ENCODE measurements at places on chromosomes 6 and 20. TPM values are rescaled to one million over a fixed set of nuclear protein-coding genes. Genes with fewer than 3 reads are reported as not detected.

The CST5 gene
- total RNA-seq: not detected

The PBOV1 gene
- not detected for total RNA-seq

The GINS1 gene
- total RNA-seq: 22.4 TPM

The FOXS1 gene
- not detected for total RNA-seq

The CASS4 gene
- total RNA-seq: 6.9 TPM

The BTN1A1 gene
- not detected for total RNA-seq

The BEND3 gene
- 2.4 TPM for total RNA-seq

The SMIM28 gene
- not detected for total RNA-seq

The MUC21 gene
- total RNA-seq: not detected

The TNFRSF6B gene
- total RNA-seq: 1.0 TPM

The PRDM13 gene
- not detected for total RNA-seq

The TMEM74B gene
- total RNA-seq: 0.60 TPM

The VAPB gene
- 55.3 TPM for total RNA-seq

The C6orf163 gene
- 2.7 TPM for total RNA-seq

The HCK gene
- total RNA-seq: 0.50 TPM

The FKBP1A gene
- 228 TPM for total RNA-seq

The LY6G6F gene
- total RNA-seq: not detected

The ABHD16B gene
- 0.22 TPM for total RNA-seq

The SDHAF4 gene
- total RNA-seq: 13.6 TPM

The TAGAP gene
- 56.1 TPM for total RNA-seq

The ADGRB3 gene
- not detected for total RNA-seq

The CD2AP gene
- total RNA-seq: 29.3 TPM

The TNNC2 gene
- not detected for total RNA-seq

The HLA-DMA gene
- total RNA-seq: 20.2 TPM

The LRRN4 gene
- not detected for total RNA-seq

The IL17F gene
- total RNA-seq: 12.3 TPM

Data from activated T-cell treated with anti-CD3 and anti-CD28 coated beads, Interleukin-2, amount 50 U/mL, for 72 hours (primary cell).